Dermis microvascular lymphatic vessel endothelial cell (primary cell): ENCODE measurements at places on chromosomes 11 and 22.

GRCh38 chr11:81444297-81444696 lies 1289.4 kb downstream of the FAM181B start:
- no peak for DNase-seq

DNA sequence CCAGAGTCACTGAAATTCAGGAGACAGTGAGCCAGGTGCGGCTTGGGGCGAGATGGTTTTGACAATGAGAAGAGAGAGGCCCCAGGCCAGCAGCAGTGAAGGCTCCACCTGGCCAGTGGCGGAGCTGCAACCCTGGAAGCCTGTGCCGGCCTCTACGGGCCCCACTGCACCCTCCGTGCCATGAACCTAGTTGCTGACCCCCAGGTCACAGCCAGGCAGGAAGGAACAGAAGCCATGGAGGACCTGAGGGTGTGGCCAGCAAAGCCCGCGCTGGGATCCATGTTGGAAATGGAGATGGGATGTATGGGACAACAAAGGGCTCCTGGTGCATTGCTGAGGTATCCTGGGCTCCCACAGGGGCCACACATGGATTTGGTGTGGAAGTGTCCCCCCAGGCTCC lies 1528.5 kb downstream of the BRD1 start:
- no peak for DNase-seq

DNA sequence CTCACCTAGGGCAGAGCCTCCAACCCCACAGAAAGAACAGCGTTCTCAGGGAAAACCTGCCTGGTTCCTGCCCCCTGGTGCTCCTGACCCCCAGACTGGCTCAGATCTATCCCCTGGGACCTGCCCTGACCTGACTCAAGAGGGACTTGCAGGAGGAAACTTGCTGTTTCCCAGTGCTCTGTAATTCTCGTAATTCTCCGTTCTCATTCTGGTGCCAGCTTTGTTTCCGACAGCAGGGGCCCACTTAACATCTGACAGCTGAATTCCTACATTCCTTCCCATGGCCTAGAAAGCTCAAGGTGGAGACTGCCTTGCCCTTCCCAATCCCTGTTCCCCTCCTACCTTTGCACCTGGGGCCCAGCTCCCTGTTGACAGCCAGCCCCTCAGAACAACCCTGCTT lies 12.5 kb upstream of the CSF2RB start:
- DNase-seq: no peak

- DNase-seq: no peak
Observed at GRCh38 chr11:129352676-129353075, 23.0 kb upstream of the BARX2 start.

GRCh38 chr11:18171377-18172000 lies 1.1 kb upstream of the MRGPRX4 start:
- DNase-seq: peak; percentile 12
